HT1080 (cell line): ENCODE measurements at places on chromosomes 3 and 15. TPM values are rescaled to one million over a fixed set of nuclear protein-coding genes. Genes with fewer than 3 reads are reported as not detected.
A peak's percentile ranks its signal among the peaks of the same experiment; 100 is the strongest.

DNA sequence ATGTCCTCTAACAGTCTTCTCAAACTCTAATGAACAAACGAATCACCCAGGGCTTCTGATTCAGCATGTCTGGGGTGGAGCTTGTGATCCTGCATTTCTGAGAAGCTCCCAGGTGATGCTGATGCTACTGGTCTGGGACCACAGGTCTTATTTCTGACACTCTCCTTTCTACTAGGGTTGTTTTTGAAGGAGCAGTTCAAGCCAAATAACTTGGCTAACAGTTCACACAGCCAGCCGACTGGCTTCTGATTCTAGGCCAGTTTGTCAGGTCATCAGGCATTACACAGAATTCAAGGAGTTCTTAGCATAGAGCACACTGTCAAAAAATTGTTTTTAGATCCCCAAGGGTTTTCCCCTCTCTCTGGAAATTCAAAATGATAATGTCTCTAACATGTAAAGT lies 100.7 kb downstream of the TIGIT start:
- no peak for DNase-seq

GRCh38 chr3:106242781-106243180 lies 374.0 kb upstream of the CBLB start:
- DNase-seq = no peak

GRCh38 chr3:144549166-144549565 lies 577.5 kb downstream of the DIPK2A start:
- peak; percentile 32 for DNase-seq

DNA sequence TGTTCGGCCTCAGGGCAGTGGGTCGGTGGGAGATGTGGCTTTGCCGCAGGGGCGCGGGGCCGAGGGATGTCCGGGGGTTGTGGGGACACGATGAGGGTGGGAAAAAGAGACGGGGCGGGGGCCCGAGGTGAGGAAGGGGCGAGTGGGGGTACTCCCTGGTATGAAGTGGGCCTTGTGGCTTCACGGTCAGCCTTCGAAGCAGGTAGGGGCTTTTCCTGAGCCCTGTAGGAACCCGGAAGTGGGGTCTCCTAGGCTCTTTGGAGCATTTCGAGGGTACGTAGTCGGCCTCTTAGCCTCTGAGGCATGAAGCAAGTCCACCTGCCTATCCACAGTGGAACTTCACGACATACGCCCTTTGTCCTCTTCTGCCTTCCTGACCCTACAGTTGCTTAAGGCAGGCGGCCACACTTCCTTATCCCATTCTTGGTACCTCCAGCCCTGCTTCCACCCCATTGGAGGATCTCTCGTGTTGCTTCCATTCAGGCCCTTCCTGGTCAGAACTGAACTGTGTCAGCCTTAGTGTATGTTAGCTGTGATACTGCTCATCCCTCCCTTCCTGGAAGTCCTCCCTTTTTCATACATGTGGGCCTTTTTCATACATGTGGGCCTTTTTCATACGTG lies 389 bp downstream of the ARPC4 start:
- peak; percentile 20 for DNase-seq

- peak; percentile 61 for DNase-seq
These were observed 1.5 kb downstream of the MGA start for GRCh38 chr15:41661518-41662225.

- DNase-seq = no peak
These were observed 630.5 kb downstream of the TBL1XR1 start for GRCh38 chr3:176566757-176567156.

GRCh38 chr15:78052001-78052401 lies 25.5 kb downstream of the TBC1D2B start:
- DNase-seq = peak; percentile 35

DNA sequence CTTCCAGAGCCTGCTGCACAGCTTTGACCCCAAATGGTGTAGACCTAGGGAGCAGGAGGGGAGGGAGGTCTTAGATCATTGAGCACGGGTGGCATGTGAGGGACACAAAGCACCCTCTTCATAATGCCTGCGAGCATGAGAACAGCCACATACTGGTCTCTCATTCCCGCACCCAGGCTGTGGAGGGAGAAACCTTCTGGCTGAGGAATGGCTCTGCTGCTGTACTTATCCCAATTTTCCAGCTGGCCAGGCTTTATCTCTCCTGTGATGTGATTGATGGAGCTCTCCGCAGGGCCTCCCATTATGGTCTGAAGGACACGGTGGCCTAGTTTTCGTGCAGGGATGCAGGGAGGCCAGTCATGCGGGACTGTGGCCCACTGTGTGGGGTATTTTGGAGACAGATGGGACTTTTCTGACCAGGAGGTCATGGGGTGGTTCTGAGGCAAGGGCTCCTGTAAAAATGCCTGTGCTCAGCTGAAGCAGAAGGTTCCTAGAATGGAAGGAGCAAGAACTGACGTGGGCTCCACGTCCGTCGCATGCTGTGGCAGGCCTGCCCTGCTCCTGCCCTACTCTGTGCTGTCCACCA lies 251.5 kb downstream of the PLCL2 start:
- DNase-seq = no peak

DNA sequence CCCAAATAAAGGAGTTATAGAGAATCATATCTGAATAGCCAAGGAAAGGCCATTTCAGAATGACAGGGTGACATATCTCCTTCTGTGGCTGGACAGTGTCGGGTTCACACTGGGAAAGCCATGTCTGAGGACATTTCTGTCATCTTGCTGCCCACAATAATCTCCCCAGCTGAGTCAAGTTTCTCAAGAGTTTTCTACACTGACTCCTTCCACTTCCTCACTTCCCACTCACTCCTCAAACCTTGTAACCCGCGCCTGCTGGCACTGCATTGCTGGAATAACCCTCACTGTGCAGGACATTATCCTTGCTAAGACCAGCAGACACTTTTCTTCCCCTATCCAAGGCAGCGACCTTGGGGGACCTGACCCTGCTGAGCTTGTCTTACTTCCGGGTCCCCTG lies 5.3 kb upstream of the INSYN1 start:
- no peak for DNase-seq

- DNase-seq = no peak
These were observed 294.2 kb downstream of the TIGIT start for GRCh38 chr3:114587986-114588385.

- DNase-seq = no peak
These were observed 75.9 kb downstream of the NCEH1 start for GRCh38 chr3:172634948-172635347.

DNA sequence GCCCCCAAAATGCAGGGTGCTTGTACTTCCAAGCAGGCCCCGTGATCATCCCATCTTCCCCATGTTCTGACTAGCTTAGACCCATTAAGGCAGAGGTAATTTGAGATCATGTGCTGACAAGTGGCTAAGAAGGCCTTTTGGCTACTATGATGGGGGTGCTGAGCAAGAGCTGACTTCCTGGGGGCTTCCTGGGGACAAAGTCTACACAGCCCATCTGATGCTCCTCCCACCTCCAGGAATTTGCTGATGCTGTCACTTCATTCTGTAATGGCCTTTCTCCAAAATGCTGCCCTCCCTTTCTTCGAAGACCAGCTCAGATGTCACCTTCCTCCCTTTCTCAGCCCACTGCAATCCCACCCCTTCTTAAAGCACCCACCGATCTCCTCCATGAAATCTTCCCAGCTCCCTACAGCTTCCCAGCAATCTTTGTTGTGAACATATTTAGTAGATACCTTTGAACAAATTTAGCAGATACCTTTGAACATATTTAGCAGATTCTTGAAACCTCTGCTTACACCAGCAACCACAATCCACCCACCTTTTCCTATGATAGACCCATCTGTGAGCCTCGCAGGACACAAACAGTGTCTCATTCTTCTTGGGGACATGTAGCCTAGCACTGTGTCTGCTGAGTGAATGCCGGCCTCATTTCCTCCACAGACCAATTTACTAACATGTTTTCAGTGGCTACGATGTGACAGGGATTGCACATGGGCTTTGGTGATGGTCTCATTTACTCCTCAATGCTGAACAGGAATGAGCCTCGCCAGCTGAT lies 223.3 kb downstream of the EPHB1 start:
- no peak for DNase-seq

The FAM3D gene
- not detected in 2 replicates for total RNA-seq

The CCDC12 gene
- total RNA-seq = 38.9 and 40.6 TPM in 2 replicates
